ENCODE measurements at places on chromosomes 12 and 14.

DNA sequence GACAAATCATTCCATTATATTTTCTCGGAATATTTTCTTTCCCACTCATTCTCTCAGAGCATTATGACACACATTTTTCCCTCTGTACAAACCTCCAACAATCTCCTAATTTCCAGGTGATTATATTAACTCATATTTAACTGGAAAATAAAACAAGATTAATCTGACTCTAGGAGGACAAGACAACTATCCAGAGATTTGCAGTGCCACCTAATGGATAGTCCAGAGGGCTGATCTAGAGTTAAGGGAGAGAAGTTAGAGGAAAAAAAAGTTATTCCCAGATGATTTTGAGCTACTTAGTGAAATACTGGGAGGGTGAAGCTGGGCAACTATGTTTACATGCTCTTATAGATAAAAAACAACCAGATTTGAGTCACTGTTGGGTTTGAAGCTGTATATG, 161.7 kb downstream of the ALX1 start:
- DNase-seq: no peak

DNA sequence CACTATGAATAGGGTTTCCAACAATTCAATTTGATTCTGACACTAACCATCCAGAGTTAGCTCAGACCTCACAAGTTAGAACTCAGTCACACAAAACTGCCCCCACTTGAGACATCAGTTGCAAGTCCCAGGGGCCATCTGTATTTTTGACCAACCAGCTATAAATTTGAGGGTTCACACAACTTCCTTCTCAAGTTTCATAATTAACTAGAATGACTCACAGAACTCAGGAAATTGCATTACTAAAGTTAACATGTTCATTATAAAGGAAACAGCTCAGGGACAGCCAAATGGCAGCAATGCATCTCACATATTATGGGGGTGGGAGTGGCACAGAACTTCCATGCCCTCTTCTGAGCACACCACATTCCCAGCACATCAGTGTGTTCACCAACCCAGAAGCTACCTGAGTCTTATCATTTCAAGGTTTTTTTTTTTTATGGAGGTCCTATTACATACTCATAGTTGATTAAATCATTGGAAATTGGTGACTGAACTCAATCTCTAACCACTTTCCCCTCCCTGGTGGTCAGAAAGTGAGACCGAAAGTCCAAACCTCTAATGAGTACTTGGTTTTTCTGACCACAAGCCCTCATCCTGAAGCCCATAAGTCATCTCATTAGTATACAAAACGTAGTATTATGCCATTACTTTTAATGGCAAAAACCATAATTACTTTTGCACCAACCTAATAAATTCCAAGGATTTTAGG, 1721.5 kb upstream of the SEL1L start:
- DNase-seq: no peak

DNA sequence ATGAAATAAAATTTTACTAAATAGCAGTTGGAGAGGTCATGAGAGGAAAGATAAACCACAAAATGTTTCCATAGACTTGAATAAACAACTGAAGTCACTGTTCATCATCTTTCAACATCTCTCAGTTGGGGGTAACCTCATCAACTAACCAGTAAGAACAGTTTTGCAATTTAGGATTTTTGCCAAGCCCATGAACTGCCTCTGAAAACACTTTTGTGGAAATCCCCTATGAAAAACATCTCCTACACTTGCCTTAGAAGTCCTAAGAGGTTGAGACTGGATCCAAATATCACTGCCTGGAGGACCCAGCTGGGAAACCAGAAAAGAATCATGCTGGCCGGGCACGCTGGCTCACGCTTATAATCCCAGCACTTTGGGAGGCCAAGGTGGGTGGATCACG, 273.1 kb downstream of the C12orf50 start:
- DNase-seq: no peak

- no peak for DNase-seq
Measured at GRCh38 chr12:71306808-71307207, 132.8 kb upstream of the LGR5 start.
